ENCODE measurements at places on chromosomes 12 and 14.

GRCh38 chr12:107510211-107510610 lies 175.4 kb upstream of the PWP1 start:
- DNase-seq = no peak

- DNase-seq = no peak
These were observed 179.6 kb upstream of the NUDT4 start for GRCh38 chr12:93198086-93198485.

DNA sequence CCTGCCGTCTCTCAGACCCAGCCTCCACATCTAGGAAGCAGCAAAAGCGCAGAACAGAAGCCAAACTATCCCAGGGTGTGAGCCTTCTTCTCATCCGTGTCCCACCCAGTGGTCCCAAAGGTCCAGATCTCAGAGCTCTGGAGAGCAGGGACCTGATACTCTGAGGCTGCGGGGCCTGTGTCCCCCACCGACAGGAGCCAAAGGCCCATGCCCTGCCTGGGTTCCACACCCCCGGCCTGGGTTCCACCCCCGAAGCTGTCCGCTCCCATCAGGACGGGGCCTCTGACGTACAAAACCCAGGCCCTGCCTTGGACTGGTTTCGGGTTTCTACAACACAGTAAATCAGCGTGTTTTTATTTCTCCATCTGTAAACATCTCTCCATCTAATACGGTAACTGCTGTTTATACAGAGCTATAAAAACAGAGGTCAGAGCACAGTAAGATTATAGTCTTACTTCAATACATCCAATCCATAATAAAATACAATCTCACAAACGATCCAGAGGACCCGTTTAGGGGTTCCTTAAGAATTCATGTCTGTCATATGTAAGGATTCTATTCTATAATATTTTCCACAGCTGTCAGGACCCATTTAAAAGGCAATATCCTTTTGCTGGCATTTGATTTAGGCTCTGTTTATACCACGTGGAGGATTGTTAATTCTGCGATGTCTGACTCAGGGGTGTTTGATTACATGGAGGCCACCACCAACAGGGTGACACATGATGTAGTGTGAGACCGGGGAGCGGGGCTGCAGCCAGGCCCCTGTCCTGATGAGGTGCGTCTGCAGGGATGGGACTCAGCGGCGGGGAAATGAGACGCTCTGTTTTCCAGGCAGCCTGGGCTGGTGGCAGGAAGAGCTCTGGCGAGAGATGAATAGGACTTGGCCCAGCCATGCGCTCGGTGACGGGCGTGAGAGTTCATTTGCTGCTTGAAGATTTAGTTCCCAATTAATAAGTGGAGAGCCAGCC lies 110.3 kb downstream of the DICER1 start:
- DNase-seq = no peak

- peak; percentile 53 for DNase-seq
These were observed 7.5 kb downstream of the ITGA5 start for GRCh38 chr12:54411391-54412241.

DNA sequence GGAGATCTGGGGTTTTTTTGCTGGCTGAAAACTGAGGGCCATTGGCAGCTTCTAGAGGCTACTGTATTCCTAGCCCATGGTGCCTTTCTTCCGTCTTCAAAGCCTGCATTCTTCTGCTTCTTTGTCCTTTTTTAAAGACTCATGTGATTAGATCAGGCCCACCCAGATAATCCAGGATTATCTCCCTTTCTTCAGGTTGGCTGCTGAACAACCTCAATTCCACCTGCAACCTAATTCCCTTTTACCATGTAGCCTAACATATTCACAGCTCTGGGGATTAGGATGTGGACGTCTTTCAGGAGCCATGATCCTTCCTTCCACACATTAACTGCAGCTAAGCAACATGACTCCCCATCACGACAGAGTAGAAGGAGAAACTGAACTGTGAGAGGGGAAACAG lies 985.5 kb downstream of the DIO2 start:
- DNase-seq = no peak

DNA sequence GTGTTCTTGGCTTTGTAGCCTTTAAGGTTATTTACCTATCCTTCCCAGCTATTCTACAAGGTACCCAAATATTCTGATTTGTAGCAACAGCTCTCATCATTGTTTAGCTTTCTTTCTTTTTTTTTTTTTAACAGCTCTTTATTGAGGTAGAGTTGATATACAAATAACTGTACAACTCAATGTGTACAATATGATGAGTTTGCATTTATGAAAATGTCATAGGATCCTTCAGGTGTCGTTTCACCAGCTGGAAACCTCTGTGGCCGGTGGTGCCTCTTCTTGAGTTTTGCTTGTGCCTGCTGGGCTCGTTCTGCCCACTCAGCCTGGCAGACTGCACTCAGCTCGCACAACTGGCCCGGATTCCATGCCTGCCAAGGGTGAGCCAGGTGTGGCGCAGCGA lies 26.9 kb upstream of the TBPL2 start:
- DNase-seq = no peak
